ENCODE measurements at places on chromosomes 4 and X.

- DNase-seq: no peak
These were observed 43.8 kb upstream of the CLDN34 start for GRCh38 chrX:9923357-9923756.

DNA sequence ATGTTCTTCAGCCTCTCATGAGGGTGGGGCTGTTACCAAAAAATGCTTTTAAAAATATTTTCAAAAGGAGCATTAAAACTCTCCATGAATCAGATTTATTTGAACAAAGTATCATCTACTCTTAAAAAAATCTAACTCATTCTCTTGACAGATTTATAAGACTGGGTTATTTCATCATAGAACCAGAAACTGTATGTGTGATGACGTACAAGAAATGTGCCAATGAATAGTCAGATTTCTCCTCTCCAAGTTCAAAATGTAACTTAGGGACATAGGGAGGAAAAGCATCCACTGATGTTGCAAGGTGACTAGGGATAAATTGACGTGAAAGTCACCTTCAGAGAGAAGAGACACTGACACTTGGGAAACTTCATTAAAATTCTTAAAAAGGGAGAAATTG is 89.1 kb upstream of the CLNK start:
- no peak for DNase-seq

GRCh38 chr4:135948797-135949196 is 1583.5 kb downstream of the PCDH18 start:
- no peak for DNase-seq

GRCh38 chr4:2963175-2963965 is at the start of the genes GRK4 and NOP14:
Gene GRK4, plus strand, starts transcription at chr4:2963571. Its CDS starts 500 bp downstream, at chr4:2964071.
Gene NOP14, minus strand, starts transcription at chr4:2963406. Its CDS starts 87 bp downstream, at chr4:2963319.
- peak; percentile 97 for DNase-seq

GRCh38 chr4:26985873-26986272 is 125.2 kb downstream of the STIM2 start:
- peak; percentile 55 for DNase-seq
